Glomerular endothelial cell (primary cell): ENCODE measurements at places on chromosomes 6 and 20. TPM values are rescaled to one million over a fixed set of nuclear protein-coding genes. Genes with fewer than 3 reads are reported as not detected.

DPPA5 gene
- total RNA-seq: not detected in 2 replicates

HLA-DQA1 gene
- total RNA-seq: not detected in 2 replicates

MANEA gene
- total RNA-seq: 11.7 and 16.5 TPM in 2 replicates

RCAN2 gene
- total RNA-seq: 5.7 and 10.0 TPM in 2 replicates

TFAP2C gene
- total RNA-seq: 0.10 and 0.35 TPM in 2 replicates

TRIM40 gene
- not detected in 2 replicates for total RNA-seq

CCR6 gene
- not detected in 2 replicates for total RNA-seq

ARHGAP40 gene
- 0.34 TPM in 1 of 2 replicates, not detected in the other for total RNA-seq

JAG1 gene
- total RNA-seq: 104 and 155 TPM in 2 replicates

BPIFB2 gene
- total RNA-seq: not detected in 2 replicates

FAM184A gene
- 0.34 and 0.76 TPM in 2 replicates for total RNA-seq

MOG gene
- not detected in 2 replicates for total RNA-seq

RSPO3 gene
- total RNA-seq: 0.19 and 1.8 TPM in 2 replicates

PNPLA1 gene
- total RNA-seq: not detected in 2 replicates

UBE2V1 gene
- 98.7 and 139 TPM in 2 replicates for total RNA-seq

IP6K3 gene
- total RNA-seq: not detected in 2 replicates

SLC26A8 gene
- not detected in 2 replicates for total RNA-seq

KIAA1755 gene
- 0.97 and 6.0 TPM in 2 replicates for total RNA-seq

RSPH4A gene
- total RNA-seq: 0.29 and 0.63 TPM in 2 replicates

TPBG gene
- 19.0 and 27.5 TPM in 2 replicates for total RNA-seq

GJA10 gene
- total RNA-seq: not detected in 2 replicates

SLC32A1 gene
- total RNA-seq: not detected in 2 replicates

GNAS-AS1 gene
- total RNA-seq: not detected in 2 replicates

NKX2-4 gene
- total RNA-seq: not detected in 2 replicates
